ENCODE measurements at places on chromosomes 3 and 15.

- no peak for DNase-seq
These were observed 460.0 kb upstream of the TBL1XR1 start for GRCh38 chr3:177657243-177657642.

- DNase-seq, result no peak
These were observed 21.4 kb upstream of the CHST2 start for GRCh38 chr3:143098032-143098764.

- DNase-seq, result peak; percentile 14
These were observed 238.0 kb downstream of the FOXP1 start for GRCh38 chr3:71345429-71346040.

GRCh38 chr15:61613729-61614128, 384.6 kb upstream of the RORA start:
- DNase-seq, result no peak
